ENCODE measurements at places on chromosomes 3 and 15.

DNA sequence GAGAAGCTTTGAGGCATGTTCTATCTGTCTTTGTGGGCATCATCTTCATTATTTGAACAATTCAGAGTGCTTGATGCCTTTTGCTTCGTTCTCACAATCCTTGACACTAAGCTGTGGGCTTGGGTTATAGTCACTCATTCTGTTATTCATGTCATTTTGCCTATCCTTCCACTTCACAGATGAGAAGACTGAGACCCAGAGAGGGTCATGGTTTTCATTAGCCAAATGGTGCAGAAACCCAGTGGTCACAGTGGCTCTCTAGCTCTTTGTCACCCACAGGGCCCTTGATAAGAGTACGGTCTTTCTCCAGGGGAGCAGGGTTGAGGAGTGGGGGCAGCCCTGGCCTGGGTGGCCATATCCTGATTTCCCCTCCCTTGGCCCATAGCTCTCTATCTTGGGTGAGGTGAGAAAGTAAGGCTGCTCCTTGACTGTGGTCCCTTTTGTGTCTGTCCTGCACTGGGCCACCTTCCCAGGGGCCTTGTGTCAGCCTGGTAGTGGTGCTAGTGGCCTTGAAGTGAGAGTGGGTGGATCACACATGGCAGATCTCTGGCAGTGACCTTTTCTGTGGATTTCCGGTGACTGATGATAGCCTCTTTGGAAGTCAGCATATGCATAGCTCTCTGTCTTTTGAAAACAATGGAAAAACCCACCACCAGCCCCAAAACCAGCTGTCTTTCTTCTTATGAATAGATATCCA is 130.1 kb downstream of the IGF1R start:
- no peak for DNase-seq

DNA sequence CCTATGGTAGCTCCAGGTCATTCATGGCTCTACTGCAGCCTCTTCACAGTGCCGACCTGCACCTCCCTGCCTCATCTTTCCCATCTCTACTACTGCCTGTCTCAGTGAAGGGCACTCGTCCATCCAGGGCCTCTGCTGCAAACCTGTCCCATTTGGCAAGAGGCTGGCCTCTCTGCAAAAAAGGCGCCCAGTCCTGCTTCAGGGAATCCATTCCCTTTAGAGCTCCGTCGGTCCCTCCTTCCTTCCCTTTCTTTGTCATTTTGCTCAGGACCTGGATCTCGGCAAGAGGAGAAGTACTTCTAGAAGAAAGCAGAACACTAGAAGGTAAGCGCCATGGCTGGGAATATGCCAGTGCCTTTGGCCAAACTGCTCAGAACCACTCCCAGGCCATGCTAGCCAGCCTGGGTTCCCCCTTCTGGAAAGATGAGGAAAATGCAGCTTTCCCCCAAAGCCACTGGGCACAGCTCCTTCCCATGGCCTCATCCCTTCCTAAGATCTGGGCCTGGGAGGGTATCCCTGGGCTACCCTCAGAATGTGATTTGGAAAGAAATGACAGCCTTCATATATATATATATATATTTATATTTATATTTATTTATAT is 6.4 kb upstream of the ISL2 start:
- no peak for DNase-seq

DNA sequence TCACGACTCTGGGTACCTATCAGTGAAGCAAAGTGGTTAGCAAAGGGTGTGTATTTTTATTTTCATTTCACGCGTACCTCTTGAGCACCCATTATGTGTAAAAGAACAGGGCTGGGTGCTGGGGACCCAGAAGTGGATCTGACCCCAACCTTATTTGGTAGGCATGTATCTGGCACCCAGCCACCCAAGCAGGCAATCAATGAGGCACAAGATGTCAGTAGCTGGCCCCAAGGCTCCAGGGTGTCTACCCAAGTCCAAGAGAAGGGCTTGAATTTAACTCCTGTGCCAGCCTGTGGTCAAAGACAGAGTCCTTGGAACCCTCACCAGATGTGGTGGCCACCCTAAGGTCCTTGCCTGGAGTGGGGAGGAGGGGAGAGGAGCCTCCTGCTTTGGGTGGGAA is 5.7 kb downstream of the PLEKHO2 start:
- DNase-seq = no peak

GRCh38 chr3:144085964-144086363 is 114.3 kb downstream of the DIPK2A start:
- DNase-seq = no peak

- no peak for DNase-seq
These were observed 265.5 kb upstream of the TPRG1 start for GRCh38 chr3:188906236-188906635.

GRCh38 chr15:72970933-72971760 is 81.1 kb upstream of the NEO1 start:
- no peak for DNase-seq

DNA sequence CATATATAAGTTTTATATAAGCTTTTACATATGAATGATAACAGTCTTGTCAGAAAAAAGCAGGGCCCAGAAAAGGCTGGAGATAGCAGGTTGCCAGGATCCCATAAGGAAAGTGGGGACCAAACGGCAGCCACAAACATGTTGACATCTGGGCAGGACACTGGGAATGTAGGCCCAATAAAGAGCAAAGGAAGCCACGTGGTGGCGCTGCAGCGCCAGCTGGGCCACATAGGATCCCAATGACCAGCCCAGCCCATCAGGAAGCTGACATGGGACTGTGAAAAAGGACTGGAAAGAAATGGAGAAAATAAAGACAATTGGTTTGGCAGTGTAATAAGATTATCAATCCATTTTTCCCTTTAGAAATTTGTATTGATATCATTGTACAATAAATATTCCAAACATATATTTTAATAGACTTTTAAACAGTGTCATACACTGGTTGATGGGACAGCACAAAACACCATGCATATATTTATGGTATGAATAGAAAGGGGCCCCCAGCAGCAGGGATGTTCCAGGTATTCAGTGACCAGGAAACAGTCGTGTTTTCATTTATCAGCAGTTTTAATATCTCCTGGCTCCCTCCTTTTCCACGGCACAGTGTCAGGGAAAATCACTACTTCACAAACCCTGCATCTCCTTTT is 89.0 kb upstream of the STRIT1 start:
- no peak for DNase-seq

DNA sequence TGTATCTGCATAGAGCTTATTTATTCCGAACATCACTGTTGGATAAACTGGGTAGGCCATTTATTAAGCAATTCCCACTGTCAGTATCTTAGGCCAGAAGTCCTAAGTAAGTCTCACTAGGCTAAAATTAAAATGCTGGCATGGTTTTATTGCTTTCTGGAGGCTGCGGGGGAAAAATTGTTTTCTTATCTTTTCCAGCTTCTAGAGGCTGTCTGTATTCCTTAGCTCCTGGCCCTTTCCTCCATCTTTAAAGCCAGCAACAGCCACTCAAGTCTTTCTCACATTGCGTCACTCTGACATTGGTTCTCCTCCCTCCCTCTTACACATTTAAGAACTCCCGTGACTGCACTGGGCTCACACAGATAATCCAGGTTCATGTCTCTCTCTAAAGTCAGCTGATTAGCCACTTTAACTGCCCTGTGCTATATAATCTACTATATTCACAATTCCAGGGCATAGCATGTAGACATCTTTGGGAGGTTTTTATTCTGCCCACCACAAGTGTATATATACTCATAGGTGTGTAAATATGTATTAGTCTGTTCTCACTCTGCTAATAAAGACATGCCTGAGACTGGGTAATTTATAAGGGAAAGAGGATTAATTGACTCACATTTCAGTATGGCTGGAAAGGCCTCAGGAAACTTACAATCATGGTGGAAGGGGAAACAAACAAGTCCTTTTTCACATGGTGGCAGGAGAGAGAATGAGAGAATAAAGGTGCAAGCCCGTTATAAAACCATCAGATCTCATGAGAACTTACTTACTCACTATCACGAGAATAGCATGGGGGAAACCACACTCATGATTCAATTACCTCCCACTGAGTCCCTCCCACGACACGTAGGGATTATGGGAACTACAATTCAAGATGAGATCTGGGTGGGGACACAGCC is 113.5 kb upstream of the SLC7A14 start:
- DNase-seq = no peak

- DNase-seq = no peak
These were observed 1.7 kb upstream of the HACD3 start for GRCh38 chr15:65528461-65529060.

DNA sequence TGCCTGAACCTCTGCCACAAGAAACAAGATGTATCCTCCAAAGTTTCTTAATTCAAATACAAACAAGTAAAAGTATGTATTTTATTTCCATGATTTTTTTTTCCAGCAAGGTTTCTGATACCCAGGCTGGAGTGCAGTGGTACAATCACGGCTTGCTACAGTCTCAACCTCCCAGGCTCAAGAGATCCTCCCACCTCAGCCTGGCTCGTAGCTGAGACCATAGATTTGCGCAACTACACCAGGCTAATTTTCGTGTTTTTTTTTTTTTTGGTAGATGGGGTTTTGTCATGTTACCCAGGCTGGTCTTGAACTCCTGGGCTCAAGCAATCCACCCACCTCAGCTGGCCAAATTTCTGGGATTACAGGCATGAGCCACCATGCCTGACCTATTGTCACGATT is 12.2 kb upstream of the VEPH1 start:
- no peak for DNase-seq

GRCh38 chr3:127925384-127925783 is 10.4 kb downstream of the KBTBD12 start:
- no peak for DNase-seq

GRCh38 chr15:69731081-69731330 is 278.4 kb downstream of the RPLP1 start:
- DNase-seq = no peak

DNA sequence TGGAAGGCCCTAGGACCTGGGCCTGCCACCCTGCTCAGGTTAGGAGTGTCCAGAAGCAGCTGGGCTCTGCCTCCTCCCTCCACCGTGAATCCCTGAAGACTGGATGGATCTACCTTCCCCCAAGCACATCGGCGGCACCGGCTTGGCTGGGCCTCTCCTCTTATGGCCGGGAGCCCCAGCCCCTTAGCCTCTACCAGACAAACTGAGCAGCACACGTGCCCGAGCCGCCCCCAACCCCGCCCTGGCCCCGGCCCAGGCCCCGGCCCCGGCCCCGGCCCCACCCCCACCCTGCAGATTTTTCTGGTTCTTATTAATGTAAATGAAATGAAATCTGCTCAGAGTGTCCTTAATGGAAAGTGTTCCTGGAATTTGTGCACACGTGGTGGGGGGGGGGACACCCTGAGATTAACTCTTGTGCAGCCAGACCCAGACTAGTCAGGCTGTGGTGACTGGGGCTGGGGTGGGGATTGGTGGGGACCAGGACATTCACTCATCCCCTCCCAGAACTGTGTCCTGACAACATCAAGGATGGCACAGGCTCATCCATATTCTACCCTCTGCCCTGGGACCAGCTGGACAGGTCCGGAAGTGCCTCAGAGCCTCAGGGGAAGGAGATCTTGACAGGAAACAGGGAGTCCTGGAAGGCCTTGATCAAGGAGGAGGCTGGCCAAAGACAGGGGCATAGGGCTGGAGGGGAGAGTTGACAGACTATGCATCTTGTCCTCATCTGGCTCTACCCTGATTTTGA is 30.9 kb upstream of the SEMA3F start:
- no peak for DNase-seq

DNA sequence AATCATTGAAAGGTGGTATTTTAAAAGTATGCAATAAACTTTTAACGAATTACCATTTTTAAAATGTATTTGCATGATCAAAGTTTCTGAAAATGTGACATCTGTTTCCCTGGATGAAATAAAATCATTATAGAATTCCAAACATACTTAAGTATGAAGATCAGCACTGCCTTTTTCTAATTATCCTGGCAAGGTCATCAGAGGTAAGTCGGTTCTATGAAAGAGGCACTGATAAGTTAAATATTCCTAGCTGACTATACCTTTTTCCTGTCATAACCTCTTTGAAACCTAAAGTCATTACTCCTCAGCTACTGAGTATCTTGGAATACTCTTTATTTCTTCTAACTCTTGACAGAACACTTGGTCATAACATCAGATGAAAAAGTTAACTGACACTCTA is 406.1 kb upstream of the ALCAM start:
- DNase-seq = no peak

DNA sequence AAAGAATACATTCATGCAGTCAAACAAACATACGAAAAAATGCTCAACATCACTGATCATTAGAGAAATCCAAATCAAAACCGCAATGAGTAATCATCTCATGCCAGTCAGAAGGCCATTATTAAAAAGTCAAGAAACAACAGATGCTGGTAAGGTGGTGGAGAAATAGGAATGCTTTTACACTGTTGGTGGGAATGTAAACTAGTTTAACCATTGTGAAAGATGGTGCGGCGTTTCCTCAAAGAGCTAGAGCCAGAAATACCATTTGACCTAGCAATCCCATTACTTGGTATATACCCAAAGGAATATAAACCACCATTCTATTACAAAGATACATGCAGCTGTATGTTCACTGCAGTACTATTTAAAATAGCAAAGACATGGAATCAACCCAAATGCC is 330.4 kb downstream of the EDEM1 start:
- no peak for DNase-seq

Data from stimulated activated CD8-positive, alpha-beta memory T cell treated with anti-CD3 and anti-CD28 coated beads, Interleukin-4, amount 100 ng/mL, for 24 hours (primary cell).